M059J (cell line): ENCODE measurements at places on chromosomes 13 and 19. TPM values are rescaled to one million over a fixed set of nuclear protein-coding genes. Genes with fewer than 3 reads are reported as not detected.
A peak's percentile ranks its signal among the peaks of the same experiment; 100 is the strongest.

- no peak for DNase-seq
Observed at GRCh38 chr13:99015606-99016490, 38.0 kb upstream of the DOCK9 start.

DNA sequence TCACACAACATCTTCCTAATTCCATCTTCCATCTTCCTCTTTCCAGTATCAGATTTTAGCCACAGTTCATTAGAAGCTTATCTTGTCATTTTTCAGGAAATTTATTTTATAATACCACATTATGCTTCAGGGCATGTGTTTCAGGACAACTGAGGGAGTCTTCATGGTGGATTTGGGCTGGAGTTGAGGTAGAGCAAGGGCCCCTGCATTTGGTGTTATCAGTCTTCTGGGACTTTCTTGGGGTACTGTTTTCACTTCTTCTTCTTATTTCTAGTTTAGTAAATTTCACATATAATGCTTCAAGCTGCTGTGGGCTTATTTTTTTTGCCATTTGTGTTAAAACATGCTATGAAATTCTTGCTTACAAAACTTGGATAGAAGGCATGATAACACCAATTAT lies 188.7 kb downstream of the LHFPL6 start:
- DNase-seq = no peak

- DNase-seq = no peak
Observed at GRCh38 chr19:33629826-33630375, 8.1 kb downstream of the CHST8 start.

The CYP4F8 gene
- not detected in 2 replicates for total RNA-seq

DNA sequence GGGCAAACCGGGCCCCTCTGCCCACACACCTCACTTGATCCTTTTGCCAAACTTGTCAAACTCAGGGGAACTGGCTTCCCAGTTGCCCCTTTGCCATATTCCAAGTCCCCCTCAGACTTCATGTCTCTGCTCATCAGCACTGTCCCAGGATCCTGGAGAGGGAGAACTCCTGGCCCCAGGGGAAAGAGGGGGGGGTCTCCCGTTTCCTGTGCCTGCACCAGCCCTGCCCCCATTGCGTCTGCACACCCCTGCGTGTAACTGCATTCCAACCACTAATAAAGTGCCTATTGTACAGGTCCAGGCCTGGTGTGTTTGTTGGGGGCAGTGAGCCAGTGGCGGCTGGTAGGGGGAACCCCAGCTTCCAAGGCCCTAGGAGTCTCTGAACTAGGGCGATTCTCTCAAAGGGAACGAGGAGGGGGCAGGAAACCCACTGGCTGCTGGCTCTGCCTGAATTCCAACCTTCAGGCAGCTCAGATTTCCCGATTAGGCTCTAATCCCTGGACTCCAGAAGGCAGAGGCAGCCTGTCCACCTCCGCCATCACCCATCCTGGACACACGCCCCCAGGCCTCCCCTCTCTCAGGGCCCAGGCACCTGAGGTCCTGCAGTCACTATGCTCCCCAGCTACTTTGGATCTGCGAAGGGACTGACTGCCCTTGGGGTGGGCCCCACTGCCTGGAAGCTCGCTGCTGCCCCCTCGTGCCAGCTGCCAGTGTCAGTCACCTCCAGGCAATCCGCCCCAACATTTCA lies 9.7 kb upstream of the ILF3 start:
- peak; percentile 65 for DNase-seq

The ZNF575 gene
- total RNA-seq = not detected in 2 replicates

The CDC42EP5 gene
- 0.25 TPM in 1 of 2 replicates, not detected in the other for total RNA-seq

GRCh38 chr19:39363901-39364457 lies 21.8 kb downstream of the SAMD4B start:
- peak; percentile 20 for DNase-seq

DNA sequence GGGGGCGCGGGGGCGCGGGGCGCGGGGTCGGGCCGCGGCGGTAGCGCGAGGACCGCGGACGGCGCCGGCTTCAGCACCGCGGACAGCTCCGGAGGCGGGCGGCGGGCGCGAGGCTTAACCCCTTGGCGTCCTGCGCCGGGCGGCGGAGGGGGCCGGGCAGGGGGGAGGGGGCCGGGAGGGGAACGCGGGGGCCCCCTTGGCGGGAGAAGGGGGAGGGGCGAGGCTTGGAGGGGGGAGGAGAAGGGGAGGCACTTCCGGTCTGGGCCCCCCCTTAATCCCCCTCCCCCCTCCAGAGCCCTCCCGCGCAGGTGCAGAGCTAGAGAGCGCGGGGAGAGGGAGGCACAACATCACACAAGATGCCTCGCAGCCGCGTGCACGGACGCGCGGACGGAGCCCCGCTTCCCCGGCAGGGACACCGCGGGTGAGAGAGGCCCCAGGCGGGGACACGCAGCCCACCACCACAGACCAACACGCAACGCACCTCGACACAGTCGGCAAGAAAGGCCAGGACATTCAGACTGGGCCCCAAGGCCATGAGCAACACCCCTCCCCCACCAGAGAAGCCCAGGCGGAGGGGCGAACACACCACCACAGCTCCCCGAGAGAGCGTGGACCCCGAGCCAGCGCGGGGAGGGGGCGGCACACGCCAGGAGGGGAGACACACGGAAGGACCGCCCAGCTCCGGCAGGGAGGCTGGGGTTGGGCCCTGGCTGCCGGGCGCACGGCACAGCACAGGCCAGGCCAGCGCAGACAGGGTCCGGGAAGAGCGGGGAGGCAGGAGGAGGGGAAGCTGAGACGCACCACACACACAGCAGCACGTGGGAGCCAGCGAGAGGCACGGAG lies 24.1 kb downstream of the SHANK1 start:
- no peak for DNase-seq

The ITGBL1 gene
- 13.9 and 21.4 TPM in 2 replicates for total RNA-seq

GRCh38 chr13:87975035-87975434 lies 303.9 kb downstream of the SLITRK5 start:
- DNase-seq = no peak

DNA sequence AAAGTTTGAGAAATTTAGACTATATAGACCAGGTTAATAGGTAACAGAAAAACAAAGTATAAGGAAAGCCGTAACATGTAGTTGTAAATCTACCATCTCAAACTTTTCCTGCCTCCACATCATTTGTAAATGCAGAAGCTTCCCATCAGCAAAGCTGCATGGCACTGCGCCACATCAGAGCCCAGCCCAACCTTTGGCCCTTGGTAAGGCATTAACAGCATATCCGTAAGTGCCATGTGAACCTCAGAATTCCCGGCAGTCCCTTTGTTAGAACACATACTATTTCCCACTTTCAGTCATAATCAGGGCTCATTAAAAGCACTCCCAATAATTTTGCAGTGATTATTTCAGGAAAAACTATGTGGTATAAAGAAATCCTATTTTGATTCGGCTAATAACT lies 51.6 kb downstream of the MPHOSPH8 start:
- no peak for DNase-seq

GRCh38 chr19:6587998-6588507 lies 2.9 kb downstream of the CD70 start:
- DNase-seq = no peak

- DNase-seq = no peak
Observed at GRCh38 chr19:57262044-57262443, 18.2 kb upstream of the ZNF460 start.

The MUC16 gene
- not detected in 2 replicates for total RNA-seq

The RNF225 gene
- total RNA-seq = not detected in 2 replicates

GRCh38 chr13:51998723-51999509 lies 12.3 kb downstream of the ATP7B start:
- no peak for DNase-seq

- no peak for DNase-seq
Observed at GRCh38 chr19:30663611-30664174, 291.5 kb downstream of the ZNF536 start.

- DNase-seq = no peak
Observed at GRCh38 chr19:17491287-17491686, 20.2 kb upstream of the PGLS start.

- no peak for DNase-seq
Observed at GRCh38 chr19:53871454-53871853, 3.8 kb downstream of the MYADM start.

- DNase-seq = no peak
Observed at GRCh38 chr13:98393873-98394272, 183.0 kb downstream of the STK24 start.

DNA sequence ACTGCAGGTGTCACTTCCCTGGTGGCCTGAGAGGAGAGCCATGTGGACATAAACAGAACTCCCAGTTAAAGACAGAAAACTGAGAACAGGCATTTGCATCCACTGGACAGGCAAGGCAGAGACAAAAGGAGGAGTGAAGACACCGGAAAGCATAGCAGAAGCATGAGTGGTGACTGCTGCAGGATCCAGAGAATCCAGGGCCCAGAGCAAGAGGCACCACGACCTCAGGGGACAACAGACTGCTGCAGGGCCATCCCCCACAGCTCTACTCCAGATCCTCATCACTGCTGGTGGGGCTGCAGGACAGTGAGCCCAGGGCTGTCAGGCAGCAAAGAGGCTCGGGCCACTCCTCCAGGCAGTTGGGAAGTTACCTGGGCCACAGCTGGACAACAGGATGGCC lies 14.5 kb upstream of the ISYNA1 start:
- DNase-seq = no peak

The YJEFN3 gene
- total RNA-seq = 0.12 TPM in 1 of 2 replicates, not detected in the other

- peak; percentile 33 for DNase-seq
Observed at GRCh38 chr19:47209319-47210179, 21.4 kb downstream of the BBC3 start.

DNA sequence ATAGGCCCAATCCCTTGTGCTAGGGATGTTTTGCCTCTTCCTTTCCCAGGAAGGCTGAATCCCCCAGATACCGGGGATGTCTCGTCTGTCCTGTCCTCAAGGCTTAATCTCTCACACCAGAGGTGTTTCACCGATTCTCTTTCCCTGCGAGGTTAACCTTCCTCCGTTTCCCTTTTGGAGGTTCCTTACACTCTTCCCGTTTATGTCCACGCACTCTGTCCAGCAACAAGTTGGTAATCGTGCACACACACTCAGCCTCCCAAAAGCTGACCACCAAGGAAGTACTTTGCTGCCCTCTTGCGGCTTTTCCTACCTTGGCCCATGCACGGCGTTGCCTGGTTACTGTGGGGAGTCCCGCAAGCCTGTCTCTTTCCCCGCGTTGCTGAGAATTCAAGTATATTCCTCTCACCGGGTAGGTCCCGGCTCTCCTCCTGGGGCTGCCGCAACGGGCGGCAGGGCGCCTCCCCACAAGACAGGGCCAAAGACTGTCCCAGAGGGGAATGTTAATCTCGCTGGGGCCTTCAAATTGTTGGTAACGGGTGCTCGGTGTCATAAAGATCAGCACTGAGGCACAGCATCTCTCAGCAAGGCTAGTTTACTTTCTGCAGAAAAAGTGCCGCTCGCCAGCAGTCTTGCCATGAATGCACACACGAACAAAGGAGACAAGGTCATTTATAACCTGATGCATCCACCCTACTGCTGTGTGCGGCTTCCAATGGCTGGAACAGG lies 36.7 kb upstream of the CD177 start:
- no peak for DNase-seq

The SHISA7 gene
- not detected in 2 replicates for total RNA-seq

DNA sequence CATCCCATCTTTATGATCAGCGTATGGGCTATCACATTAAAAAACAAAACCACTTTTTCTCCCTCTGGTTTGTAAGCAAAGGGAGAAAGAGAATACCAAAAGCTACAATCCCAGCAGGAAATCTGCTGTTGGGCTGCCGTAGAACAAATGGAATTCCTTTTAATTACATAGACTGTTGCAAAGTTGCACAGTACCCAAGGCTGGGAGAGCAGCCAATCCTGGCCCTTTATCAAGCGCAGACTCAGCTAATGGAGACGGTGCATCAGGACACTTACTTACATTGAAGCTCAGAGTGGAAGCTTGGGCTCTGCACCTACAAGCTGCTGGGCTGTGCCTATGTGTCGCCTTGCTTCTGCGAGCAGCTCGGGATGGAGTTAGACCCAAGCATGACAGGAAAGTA lies 15.2 kb downstream of the CCNA1 start:
- DNase-seq = no peak

DNA sequence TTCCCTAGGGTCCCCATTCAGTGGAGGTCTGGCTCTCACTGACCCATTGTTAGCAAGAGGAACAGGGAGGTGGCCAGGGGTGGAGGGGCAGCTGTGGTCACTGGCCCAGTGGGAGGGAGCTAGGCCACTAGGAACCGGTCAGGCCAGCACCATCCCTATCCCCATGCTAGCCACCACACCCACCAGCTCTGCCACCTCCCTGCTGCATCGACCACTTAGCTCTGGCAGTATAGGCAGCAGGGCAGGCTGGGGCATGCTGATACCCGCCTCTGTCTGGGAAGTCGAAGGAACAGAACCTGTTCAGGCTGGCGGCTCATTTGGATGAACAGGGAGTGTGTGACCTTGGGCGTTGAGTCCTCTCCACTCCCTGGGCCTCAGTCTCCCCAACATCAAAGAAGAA lies 4.7 kb downstream of the PPP1R13L start:
- no peak for DNase-seq

- DNase-seq = peak; percentile 51
Observed at GRCh38 chr13:97327506-97328221, 105.5 kb downstream of the MBNL2 start.

The HRC gene
- not detected in 2 replicates for total RNA-seq

GRCh38 chr13:46361276-46361934 lies 25.6 kb downstream of the RUBCNL start:
- DNase-seq = no peak

The CACNA1A gene
- total RNA-seq = 3.2 and 8.5 TPM in 2 replicates

DNA sequence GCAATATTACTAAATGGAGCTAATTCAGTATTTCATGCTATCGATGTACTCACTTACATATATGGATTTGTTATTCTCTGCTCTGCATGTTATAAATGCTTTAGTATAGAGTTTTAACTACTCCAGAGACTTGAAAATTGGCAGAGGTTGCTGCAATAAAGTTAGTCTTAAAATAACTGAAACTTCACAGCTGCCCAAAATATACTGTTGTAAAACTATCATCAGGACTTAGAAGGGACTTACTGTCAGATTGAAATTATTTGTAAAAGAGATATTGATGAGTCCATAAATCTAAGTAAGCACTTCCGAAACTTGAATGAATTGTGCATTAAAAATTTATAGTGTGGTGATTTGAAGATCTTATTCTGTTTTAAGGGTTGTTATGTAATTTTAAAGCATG lies 1178.2 kb upstream of the PCDH20 start:
- no peak for DNase-seq

- DNase-seq = no peak
Observed at GRCh38 chr19:33248553-33248953, 22.9 kb upstream of the SLC7A10 start.

The FOXA3 gene
- 0.27 TPM in 1 of 2 replicates, not detected in the other for total RNA-seq

DNA sequence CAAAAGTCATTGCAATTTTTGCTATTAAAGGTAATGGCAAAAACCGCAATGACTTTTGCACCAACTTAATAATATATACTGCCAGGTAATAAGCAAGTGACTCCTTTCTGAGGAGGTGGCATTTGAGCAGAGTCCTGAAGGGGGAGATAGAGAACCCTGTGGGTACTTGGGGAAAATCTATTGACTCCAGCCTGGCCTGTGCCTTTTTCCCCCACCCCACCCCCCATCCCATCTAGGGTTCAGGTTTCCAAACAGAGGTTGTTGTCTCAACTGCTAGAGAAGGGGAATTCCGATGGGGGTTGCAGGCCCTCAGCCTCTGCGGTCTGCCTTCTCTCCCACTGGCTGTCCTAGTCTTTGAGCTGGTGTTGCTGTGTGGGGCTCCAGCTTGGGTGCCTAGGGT lies 11.5 kb downstream of the S1PR2 start:
- peak; percentile 69 for DNase-seq

The FPR3 gene
- total RNA-seq = 0.10 and 0.22 TPM in 2 replicates
